Stromal cell of bone marrow (primary cell): ENCODE measurements at places on chromosomes 16 and 17.

- DNase-seq, result no peak
Measured at GRCh38 chr17:28959471-28959871, 8.2 kb upstream of the PHF12 start.

GRCh38 chr17:35790841-35791240 lies 4.6 kb downstream of the MMP28 start:
- DNase-seq, result no peak

- no peak for DNase-seq
Measured at GRCh38 chr17:45868276-45868675, 23.6 kb downstream of the SPPL2C start.

GRCh38 chr17:82935966-82936767 lies 96.3 kb upstream of the ZNF750 start:
- no peak for DNase-seq
